MCF 10A (cell line): ENCODE measurements at places on chromosomes 16 and 17.

DNA sequence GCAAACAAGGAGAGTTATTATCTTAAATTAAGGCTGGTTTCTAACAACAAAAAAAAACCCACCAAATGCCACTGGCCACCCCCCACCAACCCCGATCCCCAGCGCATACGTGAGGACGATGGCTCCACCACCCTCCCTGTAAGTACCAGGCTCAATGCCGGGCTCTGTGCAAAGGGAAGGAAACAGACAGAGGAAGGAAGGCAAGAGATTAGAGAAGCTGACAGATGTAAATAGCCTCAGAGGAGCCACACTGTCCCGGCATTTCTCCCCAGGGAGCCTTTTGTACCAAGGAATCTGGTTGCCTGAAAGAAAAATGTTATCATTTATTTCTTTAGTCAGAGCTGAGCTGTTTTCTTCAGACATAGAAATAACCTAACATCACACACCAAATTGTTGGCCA is 13.1 kb downstream of the SOST start:
- no peak for DNase-seq

DNA sequence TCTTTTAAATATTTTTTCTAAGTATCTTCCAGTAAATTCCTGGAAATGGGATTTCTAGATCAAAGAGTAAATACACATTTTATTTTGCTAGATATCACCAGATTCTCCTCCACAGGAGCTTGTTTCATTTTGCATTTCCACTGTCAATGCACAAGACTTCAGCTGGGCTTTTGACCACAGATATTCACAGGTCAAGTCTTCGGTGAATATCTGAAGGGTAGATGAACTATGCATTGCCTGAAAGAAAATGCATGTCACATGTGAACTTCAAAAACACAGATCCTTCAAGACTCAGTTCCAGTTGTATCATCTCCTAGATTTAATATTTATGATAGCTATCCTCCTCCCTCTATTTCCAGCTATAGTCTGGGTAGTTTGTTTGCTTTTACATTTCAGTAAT is 963.6 kb upstream of the GOT2 start:
- DNase-seq: no peak

DNA sequence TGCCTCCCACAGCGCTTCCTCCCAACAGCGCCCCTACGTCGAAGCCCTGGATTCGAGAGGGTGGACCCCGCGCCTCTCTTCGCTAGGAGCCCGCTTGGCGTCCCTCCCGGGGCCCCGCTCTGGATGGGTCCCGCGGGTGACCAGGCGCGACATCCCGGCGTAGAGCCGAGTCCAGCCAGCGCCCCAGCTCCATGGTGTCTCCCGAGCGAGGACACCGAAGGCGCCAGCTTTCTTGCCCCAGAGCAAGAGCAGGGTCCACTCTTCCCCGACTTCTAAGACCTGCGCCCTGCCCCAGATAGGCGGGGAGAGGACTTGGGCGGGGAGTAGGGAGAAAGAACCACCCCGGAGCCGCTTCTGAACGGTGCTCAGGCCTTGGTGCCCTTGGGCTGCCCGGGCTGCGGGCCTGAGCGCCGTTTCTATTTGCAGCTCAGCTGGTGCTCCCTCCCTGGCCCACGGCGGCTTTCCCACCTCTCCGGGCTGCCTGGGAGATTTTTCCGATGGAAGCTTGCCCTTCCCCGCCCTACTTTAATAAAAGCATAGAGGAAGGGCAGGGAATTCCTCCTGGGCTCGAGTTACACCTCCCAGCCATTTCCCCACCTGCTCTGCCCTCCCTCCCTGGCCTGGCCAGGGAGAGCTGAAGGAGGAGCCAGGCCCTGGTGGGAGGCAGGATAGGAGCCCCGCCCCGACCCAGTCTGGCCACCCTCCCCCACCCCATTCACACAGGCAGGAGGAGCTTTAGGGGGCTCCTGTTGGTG is 1.8 kb downstream of the MMP15 start:
- DNase-seq: peak; percentile 55

- no peak for DNase-seq
Measured at GRCh38 chr16:1859650-1860049, 12.3 kb downstream of the MEIOB start.

- no peak for DNase-seq
Measured at GRCh38 chr17:75049057-75049456, 2.0 kb downstream of the KCTD2 start.

DNA sequence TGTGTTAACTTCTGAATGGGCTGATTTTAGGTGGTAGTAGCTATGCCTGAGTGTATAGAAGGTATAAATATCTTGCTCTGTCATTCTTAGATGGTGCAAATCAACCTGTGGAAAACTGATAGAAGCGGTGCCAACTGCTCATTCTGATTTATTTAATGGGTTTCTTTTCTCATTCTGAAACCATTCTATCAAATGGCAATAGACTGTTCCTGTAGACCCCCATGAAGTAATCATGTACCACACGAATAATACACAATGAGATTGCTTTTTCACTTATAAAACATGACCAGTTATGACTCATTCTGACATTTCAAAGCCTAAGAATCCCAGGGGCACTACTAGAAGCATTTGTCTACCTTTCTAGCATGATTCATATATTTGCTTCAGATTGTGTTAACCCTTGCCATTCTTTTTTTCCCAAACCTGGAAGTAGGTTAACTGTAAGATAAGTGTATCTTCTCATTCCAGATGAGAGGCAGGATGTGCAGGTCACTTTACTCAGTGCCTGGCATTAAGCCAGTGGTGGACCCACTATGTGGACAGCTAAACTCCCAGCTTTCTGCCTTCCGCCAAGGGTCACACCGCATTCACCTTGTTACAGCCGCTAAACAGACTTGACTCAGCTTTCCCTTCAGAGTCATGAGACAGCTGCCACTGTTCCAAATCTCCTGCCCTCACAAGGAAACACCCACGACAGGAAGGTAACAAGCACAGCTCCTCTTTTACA is 16.4 kb upstream of the SLC16A11 start:
- DNase-seq: peak; percentile 90

GRCh38 chr16:26220894-26221293 is 529.1 kb downstream of the HS3ST4 start:
- DNase-seq: no peak

- no peak for DNase-seq
Measured at GRCh38 chr17:61584266-61584665, 6.8 kb downstream of the NACA2 start.

- DNase-seq: peak; percentile 17
Measured at GRCh38 chr16:31072540-31073141, 1.4 kb downstream of the ZNF668 start.

- DNase-seq: no peak
Measured at GRCh38 chr16:60061396-60061795, 1327.3 kb upstream of the GOT2 start.
